ENCODE measurements at places on chromosomes 16 and 17.

GRCh38 chr17:48540213-48540612 is 4.7 kb downstream of the HOXB2 start:
- DNase-seq, result no peak

DNA sequence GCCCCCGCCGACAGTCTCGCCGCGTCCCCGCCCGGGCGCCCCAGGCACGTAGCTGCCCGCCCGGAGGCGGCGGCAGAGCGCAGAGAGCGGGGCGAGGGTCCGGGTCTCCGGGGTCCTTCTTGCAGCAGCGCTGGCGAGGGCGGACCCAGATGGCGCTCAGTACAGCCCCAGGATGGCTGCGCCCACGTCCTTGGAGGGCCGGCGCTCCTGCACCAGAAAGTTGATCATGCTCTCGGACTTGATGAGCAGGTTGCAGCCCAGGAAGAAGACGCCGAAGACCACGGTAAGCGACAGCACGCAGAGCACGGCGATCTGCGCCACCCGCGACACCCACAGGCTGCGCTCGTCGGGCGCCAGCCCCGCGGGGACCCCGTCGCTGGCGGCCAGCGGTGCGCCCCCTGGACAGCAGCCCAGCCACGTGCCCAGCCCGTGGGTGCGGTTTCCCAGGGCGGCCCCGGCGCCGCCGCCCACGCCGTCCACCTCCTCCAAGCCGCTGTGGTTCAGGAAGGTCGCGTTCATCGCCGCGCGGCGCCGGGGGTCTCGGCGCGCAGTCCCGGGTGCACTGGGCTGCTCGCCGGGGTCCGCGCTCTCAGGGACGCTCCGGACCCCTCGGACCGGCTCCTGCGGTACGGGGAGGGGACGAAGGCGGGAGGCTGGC is 435 bp downstream of the RPRML start:
- DNase-seq, result no peak

GRCh38 chr16:27381974-27382855 is 19.8 kb upstream of the IL21R start:
- DNase-seq, result no peak

- no peak for DNase-seq
Observed at GRCh38 chr16:49651996-49652395, 203.9 kb downstream of the ZNF423 start.

- DNase-seq, result no peak
Observed at GRCh38 chr17:30545024-30545423, 67.8 kb downstream of the GOSR1 start.

DNA sequence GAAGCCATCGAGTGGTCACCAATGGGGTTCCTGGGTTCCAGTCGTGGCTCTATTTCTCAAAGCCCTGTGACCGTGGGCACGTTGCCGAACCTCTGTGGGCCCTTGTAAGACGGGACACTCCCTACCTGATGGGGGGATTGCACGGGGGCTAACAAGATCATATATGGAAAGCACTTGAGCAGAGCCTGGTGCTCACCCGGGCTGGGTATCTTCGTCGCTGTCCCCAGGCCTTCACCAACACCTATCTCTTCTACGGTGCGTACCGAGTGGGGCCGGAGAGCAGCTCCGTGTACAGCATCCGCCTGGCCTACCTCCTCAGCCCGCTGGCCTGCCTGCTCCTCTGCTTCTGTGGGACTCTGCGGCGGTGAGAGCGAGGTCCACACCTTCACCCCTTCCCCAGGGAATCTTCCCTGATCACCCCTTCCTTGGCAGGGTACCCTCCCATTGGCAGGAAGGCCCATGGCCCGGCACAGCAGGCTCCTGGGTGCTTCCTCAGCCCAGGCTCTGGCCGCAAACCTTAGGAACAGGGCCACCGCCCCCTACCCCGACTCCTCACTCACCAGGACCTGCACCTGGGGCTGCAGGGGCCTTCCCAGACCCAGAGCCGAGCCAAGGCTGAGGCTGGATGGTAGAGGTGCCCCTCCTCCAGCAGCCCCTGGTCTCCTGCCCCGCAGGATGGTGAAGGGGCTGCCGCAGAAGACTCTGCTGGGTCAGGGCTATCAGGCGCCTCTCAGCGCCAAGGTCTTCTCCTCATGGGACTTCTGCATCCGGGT is 2.8 kb downstream of the TMC8 start:
- no peak for DNase-seq

- no peak for DNase-seq
Observed at GRCh38 chr16:68492543-68493411, 44.5 kb upstream of the SMPD3 start.
